ENCODE measurements at places on chromosomes 6 and 20.

- no peak for DNase-seq
Measured at GRCh38 chr20:50020288-50020687, 37.5 kb downstream of the SNAI1 start.

DNA sequence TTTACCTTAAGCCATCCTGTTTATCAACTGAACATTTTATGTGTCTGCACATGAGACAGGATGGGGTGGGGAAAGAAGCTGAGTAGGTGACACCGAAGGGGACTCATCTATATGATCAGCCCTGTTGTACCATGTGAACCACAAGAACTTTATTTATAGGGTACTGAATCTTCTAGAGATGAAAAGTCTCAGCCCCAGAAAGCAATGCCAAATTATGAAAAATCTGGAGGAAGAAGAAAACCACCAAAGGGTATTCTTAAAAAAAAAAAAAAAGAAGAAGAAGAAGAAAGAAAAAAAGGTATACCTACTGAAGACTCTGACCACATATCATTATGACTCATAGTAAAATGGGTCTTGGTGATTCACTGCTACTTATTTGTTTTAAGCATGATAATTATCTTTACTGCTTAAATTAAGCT is 39.8 kb upstream of the HBS1L start:
- DNase-seq, result no peak

DNA sequence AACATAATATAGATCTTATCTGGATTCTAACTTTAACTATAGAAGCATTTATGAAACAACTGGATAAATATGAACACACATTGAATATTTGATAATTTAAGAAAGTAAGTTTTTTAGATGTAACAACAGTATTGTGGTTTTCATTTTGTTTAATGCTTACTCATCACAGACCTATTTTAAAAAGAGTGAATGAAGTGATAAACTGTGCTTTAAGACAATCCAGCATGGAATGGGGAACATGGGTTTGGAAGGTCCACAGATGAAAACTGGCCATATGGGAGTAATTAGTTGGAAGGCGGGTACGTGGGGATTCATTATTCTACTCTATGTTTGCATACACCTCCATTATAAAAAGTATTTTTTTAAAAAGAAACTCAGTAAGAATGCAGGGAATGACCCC is 21.2 kb downstream of the EPB41L2 start:
- DNase-seq, result no peak

DNA sequence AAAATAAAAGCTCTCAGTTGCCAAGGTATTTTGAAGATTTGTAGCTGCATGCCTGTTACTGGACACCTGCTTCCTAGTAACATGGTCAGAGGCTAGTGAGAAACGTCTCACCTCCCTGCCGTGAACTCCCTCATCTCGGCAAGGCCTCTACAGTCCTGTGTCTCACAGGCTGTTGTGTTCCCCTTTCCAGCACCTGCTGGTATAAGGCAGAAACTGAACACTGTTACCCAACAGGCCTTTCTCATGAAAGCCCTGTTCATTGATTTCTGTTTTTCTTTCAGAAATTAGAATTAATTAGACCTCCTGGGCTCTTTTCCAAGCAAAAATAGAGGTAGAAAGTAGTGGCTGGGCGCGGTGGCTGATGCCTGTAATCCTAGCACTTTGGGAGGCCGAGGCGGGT is 17.6 kb upstream of the SRSF3 start:
- DNase-seq, result no peak

DNA sequence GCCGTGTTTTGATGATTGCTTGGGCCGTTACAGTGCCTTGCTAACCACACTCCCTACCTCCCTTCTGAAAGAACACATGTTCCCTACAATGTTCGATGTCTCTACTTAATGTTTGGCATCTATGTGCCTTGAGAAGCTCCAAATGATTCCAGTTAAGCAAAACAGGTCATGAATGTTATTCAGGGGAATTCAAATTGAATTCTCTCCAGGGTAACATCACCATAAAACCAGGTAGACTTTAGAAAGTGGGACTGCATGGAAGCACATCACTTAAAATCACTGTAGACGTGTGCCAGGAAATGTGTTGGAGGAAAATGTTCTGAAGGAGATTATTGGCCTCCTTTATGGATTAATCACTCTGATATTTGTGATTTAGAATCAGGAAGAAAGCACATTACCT is 128.1 kb downstream of the ADAT2 start:
- no peak for DNase-seq

GRCh38 chr20:47490795-47491194 is 10.9 kb upstream of the NCOA3 start:
- DNase-seq, result no peak

GRCh38 chr6:42781546-42781795 is 381 bp upstream of the BICRAL start:
- DNase-seq, result no peak

DNA sequence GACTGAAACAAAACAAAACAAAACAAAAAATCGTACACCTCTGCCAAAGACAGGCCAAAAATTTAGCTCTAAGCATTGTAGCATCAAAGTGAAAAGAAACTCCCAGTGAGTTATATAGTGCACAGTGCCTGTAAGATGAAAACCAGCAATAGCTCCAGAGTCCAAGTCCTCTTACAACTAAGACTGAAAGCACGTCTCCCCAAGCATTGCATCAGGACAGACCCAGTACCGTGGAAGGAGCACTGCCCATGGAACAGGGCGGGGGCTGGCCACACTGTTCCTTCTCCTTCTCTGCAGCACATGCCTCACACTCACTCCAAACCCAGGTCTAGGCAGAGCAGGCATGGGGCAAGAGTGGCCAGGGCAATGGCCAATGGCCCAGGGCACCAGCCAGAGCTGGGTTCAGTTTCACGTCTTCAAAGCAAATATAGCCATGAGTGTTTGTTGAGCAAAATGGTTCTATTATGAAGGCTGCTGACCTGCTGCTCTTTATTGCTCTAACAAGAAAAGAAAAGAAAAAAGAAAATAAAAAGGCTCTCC is 72.2 kb upstream of the PBOV1 start:
- DNase-seq, result no peak

DNA sequence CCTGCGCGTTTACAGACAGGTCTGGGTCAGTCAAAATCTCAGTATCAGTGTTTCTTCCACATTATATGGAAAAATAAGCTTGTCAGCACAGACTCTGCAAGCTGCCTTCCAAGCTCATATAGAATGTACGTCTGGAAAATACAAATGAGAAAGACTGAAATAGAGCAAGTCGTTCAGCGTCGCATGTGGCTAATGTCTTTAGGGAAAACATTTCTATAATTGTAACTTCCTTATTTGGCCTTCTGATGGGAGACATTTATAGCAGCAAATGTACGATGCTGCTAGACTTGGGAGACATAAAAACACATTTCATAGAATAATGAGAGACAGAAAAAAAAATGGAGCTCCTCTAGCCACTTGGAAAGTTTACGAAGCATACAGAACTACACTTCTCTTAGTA is 122.2 kb downstream of the KIF16B start:
- DNase-seq, result no peak

DNA sequence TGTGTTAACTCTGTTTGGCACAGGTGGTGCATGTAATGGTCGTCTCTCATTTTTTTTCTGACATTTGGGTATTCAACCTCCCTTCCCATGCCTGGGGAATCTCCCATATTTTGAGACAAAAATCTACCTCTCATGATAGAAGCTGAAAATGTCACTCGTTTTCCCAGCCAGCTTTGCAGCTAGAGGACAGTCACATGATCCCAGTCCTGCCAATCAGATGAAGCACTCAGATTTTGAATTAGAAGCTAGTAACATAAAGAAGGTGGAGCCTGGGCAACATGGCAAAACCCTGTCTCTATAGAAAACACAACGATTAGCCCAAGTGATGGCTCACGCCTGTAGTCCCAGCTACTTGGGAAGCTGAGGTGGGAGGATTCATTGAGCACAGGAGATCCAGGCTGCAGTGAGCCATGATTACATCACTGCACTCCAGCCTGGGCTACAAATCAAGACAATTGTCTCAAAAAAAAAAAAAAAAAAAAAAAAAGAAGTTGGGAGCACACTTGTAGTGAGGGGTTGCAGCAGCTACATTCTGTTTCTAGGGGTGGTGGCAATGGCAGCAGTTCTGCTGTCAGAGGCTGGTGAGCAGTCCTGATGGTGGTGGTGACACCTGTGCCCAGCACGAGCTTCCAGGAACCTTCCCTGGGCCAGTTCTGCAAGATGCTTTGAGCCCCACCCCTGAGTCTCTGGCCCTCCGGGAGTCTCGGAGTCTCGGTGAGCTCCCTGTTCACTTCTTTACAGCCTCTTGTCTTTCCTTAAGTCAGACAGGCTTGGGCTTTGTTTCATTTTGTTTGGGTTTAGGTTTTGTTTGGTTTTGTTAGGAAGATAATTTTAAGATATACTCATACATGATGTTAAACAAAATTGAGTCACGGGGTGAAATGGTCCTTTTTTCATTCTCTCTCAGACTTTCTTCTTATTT is 94.1 kb upstream of the KCNG1 start:
- DNase-seq, result no peak

- no peak for DNase-seq
Measured at GRCh38 chr6:156851454-156851921, 74.3 kb downstream of the ARID1B start.

DNA sequence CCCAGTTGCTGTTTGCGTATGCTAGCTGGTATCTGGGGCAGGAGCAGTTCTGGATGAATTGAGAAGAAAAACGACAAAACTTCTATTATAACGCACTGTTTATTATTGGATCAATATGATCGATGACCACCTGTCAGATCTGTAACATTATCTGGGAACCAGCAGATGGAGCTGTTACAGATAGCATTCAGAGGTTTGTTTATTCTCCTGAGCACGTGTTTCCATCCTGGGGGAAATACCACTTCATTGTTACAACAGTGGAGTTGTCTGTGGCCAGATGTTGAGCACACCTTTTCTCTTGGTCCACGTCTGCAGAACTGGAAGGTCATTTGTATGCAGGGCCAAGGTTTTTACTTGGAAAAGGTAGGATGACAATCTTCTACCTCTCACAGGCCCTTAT is 16.0 kb upstream of the NKX2-2 start:
- no peak for DNase-seq

DNA sequence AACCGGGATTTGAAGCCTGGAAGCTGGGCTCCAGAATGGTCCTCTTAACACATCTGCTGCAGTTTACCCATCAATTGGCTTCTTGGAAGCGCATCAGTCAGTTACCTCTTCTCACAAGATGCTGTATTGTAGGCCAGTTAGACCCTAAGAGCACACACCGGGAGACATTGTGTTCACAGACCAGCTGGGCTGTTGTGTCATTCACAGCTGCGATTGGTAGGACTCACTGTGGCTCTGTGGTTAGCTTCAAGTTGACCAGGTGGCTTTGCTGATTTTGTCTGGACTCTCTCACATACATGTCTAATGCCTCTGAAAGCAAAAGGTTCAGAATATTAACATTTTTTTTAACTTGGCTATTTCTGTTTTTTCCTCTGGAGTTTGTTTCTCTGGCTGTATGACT is 64.8 kb downstream of the SNX9 start:
- no peak for DNase-seq

DNA sequence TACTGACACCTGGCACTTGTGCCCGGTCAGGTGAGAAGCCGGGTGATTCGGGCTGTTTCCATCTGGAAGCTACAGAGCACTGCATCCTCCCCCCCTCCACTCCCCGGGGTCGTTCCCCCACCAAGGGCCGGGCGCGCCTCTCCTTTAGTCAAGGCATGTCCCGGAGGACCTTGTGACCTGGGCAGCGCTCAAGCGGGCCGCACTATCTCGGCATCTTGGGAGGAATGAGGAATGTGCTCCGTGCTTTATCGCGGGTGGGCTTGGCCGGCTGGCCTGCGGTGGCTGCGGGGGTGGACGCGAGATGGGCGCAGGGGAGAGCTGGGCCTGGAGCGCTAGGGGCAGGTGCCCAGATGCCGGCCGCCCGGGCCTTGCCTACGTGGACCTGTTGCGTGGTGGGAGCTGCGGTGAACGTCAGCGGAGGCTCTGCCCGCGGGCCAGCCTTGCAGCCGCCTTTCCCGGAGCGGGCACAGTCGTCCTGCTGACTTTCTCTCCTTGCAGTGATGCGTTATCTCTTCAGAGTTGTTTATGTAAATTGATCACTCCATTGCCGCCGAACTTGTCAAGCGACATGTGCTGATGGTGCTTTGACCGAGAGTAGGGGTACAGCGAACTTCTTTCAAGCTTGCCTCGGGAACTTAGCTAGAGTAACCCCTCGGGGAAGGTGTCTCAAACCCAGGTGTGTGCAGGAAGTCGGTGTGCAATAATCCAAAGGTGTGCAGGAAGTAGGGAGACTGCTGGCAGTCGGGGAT is 1.1 kb downstream of the LRRC1 start:
- DNase-seq, result peak; percentile 77

- DNase-seq, result no peak
Measured at GRCh38 chr20:20450521-20450920, 82.6 kb downstream of the INSM1 start.

GRCh38 chr6:163162874-163163213 is 251.7 kb upstream of the QKI start:
- DNase-seq, result no peak

- DNase-seq, result no peak
Measured at GRCh38 chr20:9996944-9997343, 37.8 kb upstream of the ANKEF1 start.

- no peak for DNase-seq
Measured at GRCh38 chr6:79426625-79427278, 110.5 kb downstream of the LCA5 start.

- no peak for DNase-seq
Measured at GRCh38 chr6:26377719-26378118, 5.2 kb upstream of the BTN2A2 start.

GRCh38 chr6:137901454-137901853 is 34.4 kb downstream of the TNFAIP3 start:
- DNase-seq, result no peak

GRCh38 chr6:156963712-156964700 is 186.8 kb downstream of the ARID1B start:
- DNase-seq, result no peak

DNA sequence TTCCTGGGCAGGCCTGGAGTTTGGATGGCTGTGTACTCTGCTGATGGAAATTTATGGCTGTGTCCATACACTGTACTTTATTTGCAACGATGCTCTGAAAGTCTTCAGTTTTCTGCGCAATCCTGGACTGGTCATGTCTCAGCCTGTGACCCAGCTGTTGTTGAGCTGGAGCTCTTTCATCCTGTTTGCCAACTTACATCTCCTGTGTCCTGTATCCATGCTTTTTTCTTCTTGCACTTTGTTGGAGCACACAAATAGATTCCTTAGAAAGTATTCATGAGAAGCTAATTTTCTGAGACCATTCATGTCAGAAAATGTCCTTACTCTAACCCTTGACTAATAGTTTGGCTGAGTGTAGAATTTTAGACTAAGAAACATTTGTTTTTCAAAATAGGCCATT is 251.2 kb downstream of the BCKDHB start:
- DNase-seq, result no peak

DNA sequence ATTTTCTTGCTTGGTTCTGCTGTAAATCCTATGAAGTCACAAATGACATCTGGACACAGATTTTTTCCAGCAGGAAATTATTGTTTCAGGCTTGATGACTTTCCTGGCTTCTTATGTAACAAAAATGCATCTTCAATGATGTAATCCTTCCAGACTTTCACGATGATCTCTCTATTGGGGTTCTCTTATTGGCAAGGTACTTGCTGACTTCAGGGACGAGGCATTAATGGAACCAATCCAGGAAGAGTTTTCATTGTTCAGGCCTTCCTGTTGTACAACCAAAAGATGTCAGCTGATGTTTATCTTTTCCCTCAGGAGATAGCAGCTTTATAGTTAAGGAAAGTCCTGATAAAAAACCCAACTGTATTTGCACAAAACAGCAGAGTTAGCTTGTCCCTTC is 118.5 kb upstream of the MMS22L start:
- DNase-seq, result no peak
